ENCODE measurements at places on chromosomes 6 and 20.

DNA sequence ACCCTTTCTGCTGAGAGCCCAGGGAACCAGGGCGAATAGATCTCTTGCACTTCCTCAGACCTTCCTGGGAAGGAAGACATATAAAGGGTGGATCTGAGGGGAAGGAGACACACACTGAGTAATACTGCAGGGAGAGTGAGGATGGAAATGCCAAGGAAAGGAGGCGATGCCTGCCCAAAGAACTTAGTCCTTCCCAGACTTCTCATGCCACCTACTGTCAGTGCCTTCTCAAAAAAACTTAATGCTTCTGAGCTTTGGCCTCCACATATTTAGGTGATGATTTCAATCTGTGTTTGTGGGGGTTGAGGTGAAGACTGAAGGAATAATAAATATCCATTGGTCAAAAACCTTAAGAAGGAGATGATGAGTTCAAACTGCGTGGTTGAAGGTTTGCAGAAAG, 9.7 kb downstream of the BTN3A1 start:
- no peak for DNase-seq

- DNase-seq: no peak
These were observed 27.0 kb downstream of the PSMG4 start for GRCh38 chr6:3285732-3286131.

DNA sequence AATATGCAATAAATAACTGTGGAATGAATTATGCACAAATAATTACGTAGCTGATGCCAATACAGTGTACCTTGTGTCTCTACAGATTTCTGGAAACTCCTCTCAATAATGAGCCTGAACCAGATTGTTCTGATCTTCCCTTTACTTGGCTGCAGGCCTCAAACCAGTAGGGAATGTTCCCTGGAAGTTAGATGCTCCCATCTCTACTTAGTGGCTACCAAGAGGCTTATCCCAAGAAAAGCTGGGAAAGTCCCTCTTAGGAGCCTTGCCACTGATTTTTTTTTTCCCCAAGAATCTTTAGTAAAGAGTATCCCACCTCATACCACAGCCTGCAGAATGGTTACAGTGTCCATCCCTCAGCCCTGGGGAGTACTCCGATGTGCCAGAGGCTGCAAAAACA, 702.1 kb downstream of the RFPL4B start:
- no peak for DNase-seq

DNA sequence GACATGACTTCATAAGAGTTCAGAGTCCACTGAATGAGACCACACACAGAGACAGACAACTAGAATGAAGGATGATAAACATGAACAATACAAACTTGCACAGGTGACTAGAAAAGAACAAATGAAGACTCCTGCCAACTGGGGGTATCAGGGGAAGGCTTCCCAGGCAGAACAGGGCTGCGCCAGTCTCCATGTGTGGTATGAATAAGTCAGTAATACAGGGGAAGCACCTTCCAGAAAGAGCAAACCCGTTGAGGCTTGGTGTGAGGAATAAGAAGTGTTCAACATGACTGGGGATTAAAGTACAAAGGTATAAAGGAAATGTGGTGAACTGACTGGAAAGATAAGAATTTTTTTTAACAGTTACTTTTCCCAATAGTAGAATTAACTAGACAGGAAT, 3.7 kb upstream of the SLC17A2 start:
- no peak for DNase-seq

GRCh38 chr6:119034827-119035458, 43.5 kb downstream of the FAM184A start:
- DNase-seq: no peak

GRCh38 chr20:54502179-54502578, 26.8 kb downstream of the DOK5 start:
- DNase-seq: no peak

DNA sequence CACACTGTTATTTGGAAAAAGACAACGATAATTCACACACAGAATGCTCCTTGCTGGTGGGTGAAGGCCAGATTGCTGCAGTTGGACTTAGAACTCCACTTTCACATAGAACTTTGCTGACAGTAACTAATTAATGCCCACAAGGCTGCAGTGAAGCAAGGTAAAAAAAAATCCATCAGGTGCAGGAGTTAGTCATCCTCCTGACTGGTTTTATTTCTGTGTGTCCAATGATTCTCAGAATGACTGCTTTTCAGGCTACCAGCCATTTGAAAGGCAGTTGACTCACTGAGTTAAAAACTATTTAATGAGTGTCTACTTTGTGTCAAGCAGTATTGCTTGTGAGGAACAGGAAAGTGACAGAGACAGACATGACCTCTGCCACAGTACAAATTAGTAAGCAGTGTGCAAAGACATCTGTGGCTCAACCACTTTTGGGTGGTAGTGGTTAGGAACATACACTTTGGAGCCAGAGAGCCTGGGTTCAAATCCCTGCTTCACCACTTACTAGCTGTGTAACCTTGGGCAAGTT, 41.9 kb downstream of the ELOVL5 start:
- DNase-seq: peak; percentile 87

- no peak for DNase-seq
These were observed 204.5 kb downstream of the ZDHHC14 start for GRCh38 chr6:157585274-157586087.

GRCh38 chr6:42279144-42279781, 61.6 kb upstream of the MRPS10 start:
- peak; percentile 44 for DNase-seq

DNA sequence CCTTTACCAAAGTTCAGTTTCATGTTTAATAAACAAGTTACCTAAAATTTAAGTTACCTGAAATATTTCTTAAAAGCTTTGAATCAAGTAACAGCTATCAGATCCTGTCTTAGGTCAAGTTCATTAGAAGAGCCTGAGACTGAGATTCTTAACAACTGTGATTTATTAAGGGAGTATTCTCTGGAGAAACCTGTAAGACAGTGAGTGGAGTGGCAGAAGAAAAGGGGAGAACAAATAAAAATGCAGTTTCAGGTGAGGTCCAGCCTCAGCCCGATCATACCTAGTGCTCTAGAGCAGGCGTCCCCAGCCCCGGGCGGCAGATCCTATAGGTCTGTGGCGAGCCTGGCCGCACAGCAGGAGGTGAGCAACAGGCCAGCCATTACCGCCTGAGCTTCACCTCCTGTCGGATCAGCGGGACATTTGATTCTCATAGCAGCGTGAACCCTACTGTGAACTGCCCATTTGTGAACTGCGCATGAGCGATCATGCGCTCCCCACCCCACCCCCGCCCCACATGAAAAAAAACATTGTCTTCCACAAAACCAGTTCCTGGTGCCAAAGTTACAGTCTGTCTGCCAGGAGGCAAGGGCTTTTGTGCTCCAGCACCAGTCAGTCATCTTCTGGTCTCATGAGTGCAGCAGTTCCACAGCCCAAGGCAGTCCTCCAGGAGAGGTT, 59.2 kb upstream of the ADGRB3 start:
- DNase-seq: no peak

DNA sequence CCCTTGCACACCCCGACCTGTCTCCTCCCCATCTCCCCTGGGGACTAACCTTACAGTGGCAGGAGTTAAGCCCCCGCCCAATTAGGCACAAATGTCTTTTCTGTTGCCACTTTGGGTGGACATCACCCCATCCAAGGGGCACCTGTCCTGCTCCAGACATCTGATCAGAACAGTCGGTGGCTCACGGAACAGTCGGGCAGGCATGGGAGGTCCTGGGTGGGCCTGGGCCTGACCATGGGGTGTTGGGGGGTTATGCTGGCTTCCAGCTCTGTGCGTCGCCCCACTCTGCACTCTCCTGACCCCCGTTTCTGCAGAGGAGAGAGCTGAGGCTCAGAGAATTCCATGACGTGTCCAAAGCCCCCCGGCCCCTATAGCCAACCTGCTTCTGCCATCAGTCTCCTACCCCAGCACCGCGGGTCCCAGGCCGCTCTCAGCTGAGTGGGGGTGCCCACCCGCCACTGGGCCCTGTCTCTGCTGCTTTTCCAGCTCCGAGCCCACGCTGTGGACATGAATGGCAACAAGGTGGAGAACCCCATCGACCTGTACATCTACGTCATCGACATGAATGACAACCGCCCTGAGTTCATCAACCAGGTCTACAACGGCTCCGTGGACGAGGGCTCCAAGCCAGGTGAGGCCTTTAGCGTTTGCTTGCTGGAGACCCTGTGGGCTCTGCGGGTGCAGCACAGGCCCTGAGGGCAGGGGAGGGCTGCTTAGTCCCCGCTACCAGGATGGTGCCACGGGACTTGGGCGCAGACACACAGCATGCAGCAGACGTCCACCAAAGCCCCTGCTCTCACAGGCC, 213.2 kb downstream of the TAF4 start:
- no peak for DNase-seq

- no peak for DNase-seq
These were observed 3.6 kb downstream of the SERINC3 start for GRCh38 chr20:44518248-44518647.

GRCh38 chr6:14066782-14067406, 50.7 kb upstream of the CD83 start:
- DNase-seq: peak; percentile 70

DNA sequence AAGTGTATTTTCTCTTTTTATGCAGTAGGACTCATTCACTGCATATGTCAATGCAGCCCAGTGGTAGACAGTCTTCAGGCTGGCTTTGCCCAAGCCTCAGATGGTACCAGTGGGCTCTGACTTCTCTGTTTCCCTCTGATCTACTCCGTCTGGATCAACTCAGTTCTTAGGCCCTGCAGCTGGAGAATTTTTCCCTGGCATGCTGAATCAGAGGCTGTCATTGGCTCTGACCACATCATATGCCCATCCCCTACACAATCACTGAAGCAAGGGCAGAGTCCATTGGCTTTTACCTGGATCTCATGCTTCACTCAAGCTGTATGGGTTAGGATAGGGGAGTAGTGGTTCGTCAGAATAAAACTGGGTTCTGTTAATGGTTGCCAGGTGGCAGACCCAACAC, 57.8 kb downstream of the KIZ start:
- DNase-seq: no peak

DNA sequence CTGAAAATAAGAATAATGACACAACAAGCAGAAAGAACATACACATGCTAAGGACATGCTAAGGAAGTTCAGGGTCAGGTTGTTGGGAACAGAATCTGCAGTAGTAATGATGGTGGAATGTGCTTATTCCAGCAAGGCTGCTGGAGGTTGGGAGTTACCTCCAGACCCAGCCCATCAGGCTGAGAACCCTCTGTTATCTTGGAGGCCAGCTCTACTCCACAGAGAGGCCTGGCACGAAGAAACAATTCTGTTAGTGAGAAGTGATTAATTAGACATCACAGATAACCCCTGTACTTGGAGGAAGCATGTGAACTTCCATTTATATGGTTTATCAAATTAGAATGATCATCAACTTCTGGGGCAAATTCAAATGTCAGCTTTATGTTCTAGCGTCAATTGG, 22.1 kb upstream of the ARHGAP18 start:
- no peak for DNase-seq

GRCh38 chr6:39787322-39787721, 4.9 kb upstream of the DAAM2 start:
- DNase-seq: no peak

DNA sequence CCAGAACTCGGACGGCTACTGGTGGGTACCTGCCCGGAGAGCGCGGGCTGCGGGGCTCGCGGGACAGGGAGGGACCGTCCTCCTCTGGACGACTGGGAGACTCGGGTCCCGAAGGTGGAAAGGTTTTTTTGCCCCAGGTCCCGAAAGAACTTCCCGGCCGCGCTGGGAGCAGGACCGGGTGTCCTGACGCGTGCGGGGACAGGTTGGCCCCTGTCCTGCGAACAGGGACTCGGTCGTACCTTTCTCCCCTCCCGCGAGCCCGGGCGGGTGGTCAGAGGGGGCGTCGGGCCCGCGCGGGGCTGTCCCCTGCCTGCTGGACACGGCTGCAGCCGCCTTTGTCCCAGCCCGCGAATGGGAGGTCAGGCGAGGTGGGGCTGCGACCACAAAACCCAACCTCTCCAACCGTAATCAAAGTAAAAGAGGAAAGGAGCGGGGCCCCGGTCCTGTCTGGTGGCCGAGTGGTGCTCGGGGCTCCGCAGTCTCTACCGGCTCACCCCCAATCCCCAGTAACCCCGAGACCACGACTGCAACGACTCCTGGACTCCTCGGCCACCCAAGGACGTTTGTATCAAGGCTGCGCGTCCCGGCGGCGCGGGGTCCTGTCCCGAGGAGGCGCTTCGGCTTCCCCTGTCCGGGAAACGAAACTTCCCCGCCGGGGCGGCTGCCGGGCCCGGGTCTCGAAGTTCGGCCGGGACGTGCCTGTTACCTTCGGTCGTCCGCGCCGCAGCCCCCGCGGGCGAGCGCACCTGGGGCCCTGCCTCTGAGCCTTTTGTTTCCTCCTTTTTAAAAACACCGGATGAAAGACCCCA, 798 bp downstream of the DSP start:
- DNase-seq: no peak

GRCh38 chr6:130829333-130829910, 2.2 kb downstream of the SMLR1 start:
- no peak for DNase-seq

- DNase-seq: no peak
These were observed 100.1 kb upstream of the SUPT3H start for GRCh38 chr6:45477790-45478189.

DNA sequence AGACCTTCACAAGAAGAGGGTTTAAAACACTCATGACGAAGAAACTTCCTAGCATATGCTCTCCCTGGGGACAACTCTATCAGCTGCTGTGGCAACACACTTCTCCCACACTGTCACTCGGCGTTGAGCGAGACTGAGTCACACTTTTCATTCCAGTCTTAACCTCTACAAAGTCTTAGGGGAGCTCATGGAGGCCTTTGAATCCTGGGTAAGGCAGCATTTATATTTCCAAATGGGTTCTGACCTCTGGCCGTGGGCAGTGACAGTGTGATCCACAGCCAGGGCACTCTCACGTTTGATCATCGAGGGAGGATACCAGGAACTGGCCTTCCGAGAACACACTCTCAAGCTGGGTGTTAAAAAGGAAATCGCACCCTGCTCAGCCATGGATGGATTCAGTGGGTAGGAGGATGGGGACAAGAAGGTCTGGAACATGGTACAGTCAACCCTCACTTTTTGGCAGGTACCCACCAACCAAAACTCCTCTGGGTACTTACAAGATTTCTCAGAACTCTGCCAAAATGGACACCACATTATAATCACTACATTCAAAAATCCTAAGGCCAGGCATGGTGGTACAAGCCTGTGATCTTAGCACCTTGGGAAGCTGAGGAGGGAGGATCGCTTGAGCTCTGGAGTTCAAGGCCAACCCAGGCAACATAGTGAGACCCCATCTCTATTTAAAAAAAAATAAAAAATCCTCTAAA, 19.6 kb downstream of the RRBP1 start:
- peak; percentile 47 for DNase-seq
